CMK (cell line): ENCODE measurements at places on chromosomes 12 and 14.

- no peak for DNase-seq
These were observed 289.9 kb upstream of the KITLG start for GRCh38 chr12:88870000-88870737.

DNA sequence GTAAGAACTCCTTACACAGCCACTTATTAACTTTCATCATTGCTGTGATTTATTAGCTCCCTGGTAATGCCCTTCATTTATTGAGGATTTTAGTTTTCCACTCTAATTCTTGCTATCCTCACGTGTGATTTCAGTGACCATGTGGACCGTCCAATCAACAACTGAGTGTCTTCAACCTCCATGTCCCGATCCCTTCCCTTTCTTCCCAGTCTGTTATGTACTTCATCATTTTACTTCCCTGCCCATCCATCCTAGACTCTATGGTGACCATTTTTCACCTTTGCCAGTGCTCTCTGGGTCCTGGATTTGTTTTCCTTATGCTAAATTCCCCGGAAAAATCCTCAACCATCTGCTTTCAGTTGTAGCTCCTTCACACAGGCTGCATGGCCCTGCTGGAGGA, 111.0 kb downstream of the MSRB3 start:
- DNase-seq = no peak

DNA sequence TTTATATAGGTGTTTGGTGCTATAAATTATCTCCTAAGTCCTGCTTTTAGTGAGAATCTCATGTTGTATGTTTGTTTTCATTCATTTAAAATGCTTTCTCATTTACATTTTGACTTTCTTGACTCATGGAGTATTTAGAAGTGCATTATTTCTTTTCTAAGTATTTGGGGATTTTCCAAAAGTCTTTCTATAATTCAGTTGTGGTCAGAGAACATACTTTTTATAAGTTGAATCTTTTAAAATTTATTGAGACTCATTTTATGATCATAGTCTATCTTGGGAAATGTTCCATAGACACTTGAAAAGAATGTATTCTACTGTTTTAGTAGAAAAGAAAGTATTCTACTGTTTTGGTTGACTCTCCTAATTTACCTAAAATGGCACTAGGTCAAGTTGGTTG, 168.2 kb downstream of the AKAP6 start:
- DNase-seq = no peak

GRCh38 chr12:52005903-52006703, 643 bp upstream of the TAMALIN start:
- no peak for DNase-seq
